SK-N-SH treated with all-trans-retinoic acid at 6 μM for 48 hours (cell line): ENCODE measurements at places on chromosomes 16 and 17.

GRCh38 chr16:49634235-49635008 lies 221.5 kb downstream of the ZNF423 start:
- no peak for ATAC-seq

DNA sequence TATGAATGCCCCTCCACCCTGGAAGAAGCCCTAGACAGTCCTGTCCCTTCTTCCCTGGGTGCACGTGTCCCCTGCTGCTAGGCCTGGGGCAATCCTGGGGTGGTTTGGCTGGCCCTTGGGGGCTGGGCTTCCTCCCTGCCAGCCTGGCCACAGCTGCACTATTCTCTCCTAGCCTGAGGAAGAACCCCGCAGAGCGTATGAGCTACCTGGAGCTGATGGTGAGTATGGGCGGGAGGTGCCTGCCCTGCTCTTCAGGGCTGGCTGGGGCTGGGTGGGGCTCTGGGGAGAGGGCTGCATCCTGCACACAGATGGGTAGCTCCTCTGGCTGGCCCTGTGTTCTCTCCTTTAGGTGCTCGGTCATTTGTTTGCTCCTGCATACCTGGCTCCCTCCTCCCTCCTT lies 28.8 kb downstream of the MAP2K3 start:
- ATAC-seq: no peak

GRCh38 chr17:57481910-57482391 lies 225.6 kb downstream of the MSI2 start:
- peak; percentile 86 for ATAC-seq

GRCh38 chr17:56756536-56756935 lies 77.2 kb downstream of the C17orf67 start:
- ATAC-seq: peak; percentile 95

- ATAC-seq: no peak
Observed at GRCh38 chr16:14353340-14353739, 276.7 kb downstream of the PARN start.

GRCh38 chr16:78998879-78999278 lies 601.7 kb downstream of the MAF start:
- ATAC-seq: no peak

DNA sequence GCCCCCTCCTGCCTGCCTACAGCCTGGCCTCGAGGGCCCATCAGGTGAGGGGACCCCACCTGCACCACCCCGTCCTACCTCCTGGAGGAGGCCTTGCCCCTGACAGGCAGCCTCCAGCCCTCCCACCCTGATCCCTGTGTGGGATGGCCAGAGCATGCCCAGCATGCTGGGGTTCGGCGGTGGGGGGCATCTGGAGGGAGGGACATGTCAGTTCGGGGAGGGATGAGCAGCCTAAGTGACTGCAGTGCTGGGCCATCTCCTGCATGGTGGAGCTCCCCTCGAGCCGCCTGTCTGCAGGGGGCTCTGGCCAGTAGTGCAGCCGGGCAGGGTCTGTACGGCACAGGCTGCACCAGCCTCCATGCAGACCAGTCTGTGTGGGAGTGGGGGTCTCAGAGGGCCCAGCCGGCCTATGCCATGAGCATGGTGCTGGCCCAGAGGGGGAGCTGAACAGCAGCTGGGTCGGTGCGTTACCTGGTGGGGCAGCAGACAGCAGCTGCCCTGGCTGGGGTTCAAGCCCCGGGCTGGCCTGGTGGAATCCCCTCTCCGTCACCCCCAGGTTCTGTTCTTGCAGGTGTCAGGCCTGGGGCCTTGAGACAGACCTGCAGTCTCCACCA lies 4.0 kb upstream of the RNPS1 start:
- ATAC-seq: no peak

- ATAC-seq: no peak
Observed at GRCh38 chr16:89864527-89864820, 8.9 kb upstream of the TCF25 start.
